Cerebellar cortex (tissue), 1 donor: ENCODE measurements at places on chromosomes 6 and 20.

DNA sequence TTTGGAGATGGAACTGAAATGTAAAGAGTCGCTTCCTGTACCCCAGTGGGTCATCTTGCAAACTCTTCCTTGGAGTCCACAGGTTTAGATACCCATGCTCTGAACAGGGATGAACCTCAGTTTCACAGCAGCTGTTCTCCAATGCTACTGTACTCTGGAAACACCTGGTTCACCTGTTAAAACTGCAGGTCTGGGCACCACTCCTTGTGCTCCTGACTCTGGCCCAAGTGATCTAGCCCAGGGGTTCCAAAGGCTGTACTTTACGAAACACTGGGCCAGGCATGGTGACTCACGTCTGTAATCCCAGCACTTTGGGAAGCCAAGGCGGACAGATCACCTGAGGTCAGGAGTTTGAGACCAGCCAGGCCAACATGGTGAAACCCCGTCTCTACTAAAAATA lies 102.1 kb downstream of the ATP9A start:
- DNase-seq = no peak

DNA sequence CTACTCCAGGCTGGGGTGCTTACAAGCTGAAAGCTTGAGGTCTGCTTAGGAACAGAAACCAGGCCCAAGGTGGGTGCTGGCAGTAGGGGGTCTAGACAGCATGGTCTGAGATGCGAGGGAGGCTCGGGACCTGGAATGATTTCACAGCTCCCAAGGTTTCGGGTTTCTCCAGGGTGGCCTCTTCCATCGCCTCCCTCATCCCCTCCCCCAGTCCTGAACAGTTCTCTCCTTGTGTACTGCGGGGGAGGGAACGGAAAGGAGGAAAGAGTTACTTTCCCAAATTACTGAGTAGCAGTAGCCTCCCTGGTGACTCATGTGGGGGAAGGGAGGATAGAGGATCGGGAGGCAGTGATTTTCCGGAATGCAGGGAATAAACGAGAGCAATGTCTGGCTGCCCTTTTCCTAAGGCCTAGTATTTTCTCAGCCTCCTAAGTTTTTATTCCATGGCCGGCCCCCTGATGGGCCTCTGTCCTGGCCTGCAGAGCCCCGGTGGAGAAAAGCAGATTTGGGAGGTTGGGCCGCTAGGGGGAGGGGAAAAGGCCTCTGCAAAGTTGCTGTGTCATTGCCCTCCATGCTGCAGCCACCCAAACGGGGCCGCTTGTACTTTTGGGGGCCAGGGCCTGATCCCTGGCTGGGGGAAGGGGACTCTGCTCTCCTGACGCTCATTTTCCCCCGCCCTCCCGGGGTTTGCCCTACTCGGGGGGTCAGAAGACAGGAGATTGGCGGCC lies 1.5 kb downstream of the BRD2 start:
- peak; percentile 88 for DNase-seq

DNA sequence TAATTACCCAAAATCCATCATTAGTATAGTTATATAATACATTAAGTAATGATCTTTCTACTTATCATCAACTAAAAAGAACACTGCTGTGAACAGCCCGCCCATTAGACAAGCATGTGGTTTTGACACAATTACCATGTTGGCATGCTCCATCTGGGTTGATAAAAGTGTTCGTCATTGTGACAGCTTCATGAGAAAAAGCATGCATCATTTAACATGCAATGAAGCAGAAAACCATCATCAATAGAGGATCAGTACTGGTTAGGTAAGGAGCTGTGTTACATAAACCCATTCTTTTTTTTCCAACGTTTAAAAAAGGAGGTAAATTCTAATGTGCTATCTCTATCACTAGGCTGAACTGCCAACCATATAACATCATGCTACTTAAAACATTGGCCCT lies 101.9 kb downstream of the EPB41L2 start:
- no peak for DNase-seq

GRCh38 chr20:1943275-1944002 lies 48.2 kb downstream of the SIRPA start:
- no peak for DNase-seq

GRCh38 chr6:143399775-143400174 lies 50.7 kb downstream of the ADAT2 start:
- no peak for DNase-seq

GRCh38 chr6:38143191-38144150 lies 323.9 kb downstream of the ZFAND3 start:
- DNase-seq = no peak

DNA sequence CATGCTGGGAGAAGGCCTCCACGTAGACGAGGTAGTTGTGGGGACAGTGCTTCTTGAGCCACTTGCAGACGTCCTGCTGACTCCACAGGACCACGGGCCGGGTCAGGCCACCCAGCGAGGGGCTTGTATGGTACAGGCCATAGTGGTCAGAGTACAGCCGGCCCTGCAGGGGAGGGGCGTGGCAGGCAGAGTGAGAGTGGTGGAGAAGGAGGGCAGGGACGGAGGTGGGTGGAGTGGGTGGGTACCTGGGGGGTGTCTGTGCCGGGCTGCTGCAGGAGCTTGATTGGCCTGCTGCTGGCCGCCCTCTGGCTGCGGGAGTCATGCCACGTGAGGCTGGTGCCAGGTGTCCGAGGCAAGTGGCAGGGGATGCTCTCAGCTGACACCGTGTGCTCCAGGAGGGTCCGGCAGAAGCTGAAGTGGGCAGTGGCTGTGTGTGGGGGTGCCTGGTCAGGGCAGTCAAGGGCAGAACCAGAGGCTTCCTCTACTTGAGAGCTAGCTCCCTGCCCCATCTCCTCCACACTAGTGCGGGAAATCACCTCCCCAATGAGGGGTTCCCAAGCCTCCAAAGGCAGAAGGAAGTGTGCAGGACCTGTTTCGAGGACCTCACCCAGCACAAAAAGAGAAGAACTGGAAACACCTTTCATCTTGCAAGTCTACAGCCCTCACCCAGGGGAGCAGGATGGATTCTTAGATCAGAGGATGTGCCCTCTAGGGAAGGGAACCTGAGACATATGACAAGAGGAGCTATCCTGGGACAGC lies 2.3 kb downstream of the SAMD10 start:
- no peak for DNase-seq

DNA sequence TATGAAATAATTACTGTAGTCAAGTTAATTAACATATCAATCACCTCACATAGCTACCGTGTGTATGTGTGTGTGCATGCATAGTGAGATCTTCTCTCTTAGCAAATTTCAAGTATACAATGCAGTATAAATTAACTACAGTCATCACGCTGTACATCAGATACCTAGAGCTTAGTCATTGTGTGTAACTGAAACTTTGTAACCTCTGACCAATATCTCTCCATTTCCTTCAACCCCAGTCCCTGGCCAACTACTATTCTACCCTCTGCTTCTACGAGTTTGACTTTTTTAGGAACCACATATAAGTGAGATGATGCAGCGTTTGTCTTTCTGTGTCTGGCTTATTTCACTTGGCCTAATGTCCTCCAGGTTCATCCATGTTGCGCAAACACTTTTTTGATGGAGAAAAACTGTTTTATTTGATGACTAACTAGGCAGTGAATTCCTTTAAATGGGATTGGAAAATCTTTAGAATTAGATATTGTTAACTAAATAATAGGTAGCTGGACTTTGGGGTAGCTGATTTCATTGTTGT lies 459.5 kb downstream of the DHX35 start:
- DNase-seq = no peak

DNA sequence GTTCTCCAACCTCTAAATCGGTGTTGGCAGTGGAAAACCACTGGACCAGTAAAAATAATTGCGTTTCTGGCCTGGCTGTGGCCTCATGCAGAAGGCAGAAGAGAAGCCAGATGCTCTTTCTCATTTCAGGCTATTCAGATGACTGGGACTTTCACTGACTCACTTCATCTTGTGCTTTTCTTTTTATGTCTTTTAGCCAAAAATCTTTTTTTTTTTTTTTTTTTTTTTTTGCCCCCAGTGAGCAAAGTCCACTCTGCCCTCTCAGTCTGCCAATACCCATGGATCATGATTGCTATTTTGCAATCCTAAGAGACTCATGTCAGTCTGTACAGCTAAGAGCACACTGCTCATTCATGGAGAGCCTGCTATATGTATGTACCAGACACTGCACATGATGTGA lies 962.5 kb downstream of the KIF16B start:
- no peak for DNase-seq

DNA sequence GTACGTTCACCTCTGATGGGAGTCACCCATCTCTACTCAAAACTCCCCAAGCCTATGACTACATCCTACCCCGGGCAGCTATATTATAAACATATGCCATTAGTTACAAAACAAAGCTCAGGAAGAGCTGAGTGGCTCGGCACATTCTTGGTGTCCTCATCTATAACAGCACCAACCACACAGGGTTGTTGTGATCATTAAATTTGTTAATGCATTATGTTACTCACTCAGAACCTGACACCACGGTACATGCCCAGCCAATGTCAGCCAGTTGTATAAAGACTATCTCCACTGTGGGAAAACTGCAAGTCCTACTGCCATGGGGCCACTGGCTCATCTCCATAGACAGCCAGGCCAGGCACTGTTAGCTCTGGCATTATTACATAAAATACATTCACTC lies 7.7 kb downstream of the CDK5RAP1 start:
- DNase-seq = no peak

DNA sequence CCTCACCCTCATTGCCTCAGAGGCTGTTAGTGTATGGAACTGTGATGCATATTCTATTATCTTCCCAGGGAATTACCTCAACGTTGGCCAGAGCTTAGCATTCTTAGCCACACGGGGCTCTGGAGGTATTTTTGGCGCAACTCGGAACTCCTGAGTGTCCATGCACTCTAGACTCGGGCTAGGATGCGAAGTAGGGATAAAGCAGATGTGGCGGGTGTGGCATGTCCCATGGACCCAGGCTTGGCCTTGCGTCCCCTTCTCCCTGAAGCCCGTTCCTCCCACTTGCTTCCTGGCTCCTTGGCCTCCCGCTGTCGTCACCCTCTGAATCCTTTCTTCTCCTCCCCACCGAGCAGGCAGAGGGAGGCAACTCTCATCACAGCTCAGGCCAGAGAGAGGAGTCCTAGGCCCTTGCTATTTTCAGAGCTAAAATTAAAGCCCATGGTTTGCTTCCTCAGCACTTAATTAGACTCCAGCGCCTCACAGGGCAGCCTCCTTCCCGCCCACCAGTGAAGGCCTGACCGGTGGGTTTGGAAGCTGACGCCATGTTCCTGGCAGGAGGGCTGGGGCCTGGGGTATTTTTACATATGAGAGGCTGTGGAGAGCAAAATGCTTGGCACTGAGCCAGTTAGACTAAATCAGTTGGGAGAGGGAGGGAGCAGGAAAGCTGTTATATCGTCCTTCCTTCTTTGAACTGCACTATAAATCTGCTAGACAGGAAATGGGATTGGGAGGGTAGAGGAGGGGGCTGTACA lies 138.7 kb downstream of the FOXO3 start:
- DNase-seq = no peak
